ENCODE measurements at places on chromosomes 12 and 14.

- no peak for DNase-seq
These were observed 113.9 kb downstream of the AEBP2 start for GRCh38 chr12:19553175-19553574.

DNA sequence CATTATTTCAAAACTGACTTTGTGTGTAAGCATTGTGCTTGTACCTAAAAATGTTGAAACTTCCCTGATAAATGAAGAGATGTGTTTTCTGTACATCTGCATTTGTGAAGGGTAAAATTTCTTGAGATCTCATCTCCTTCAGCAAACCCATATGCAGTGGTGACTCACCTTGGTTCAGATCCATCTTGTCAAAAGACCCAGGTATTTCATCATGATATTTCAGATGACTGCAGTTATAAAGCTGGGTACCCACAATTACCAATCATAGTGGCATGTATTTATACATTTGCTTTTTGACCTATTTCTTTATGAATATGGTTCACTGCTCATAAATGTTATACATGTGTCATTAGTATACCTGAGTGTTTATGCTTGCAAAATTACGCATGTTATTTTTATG lies 1213.6 kb downstream of the GALC start:
- no peak for DNase-seq

GRCh38 chr14:27605282-27605681 lies 1007.4 kb upstream of the NOVA1 start:
- no peak for DNase-seq

GRCh38 chr14:61930101-61930857 lies 168.1 kb downstream of the SNAPC1 start:
- no peak for DNase-seq

DNA sequence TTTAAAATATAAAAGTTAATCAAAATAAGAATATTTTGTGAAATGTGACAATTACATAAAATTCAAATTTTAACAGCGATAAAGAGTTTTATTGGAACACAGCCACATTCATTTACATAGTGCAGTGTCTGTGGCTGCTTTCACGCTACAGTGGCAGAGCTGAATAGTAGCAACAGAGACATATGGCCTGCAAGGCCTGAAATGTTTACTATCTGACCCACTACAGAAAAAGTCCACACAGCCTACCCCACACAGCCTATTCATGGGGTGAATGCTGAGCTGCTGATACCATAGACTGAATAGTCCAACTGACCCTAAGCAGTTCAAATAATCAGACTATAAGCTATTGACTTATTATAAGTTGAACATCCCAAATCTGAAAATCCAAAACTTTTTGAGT lies 13.2 kb downstream of the GNS start:
- no peak for DNase-seq

GRCh38 chr14:74085828-74086227 lies 1.1 kb downstream of the LIN52 start:
- DNase-seq, result no peak

GRCh38 chr12:57896434-57897201 lies 44.7 kb upstream of the ATP23 start:
- DNase-seq, result no peak

- no peak for DNase-seq
These were observed 904 bp upstream of the FAM177A1 start for GRCh38 chr14:35044939-35045797.

DNA sequence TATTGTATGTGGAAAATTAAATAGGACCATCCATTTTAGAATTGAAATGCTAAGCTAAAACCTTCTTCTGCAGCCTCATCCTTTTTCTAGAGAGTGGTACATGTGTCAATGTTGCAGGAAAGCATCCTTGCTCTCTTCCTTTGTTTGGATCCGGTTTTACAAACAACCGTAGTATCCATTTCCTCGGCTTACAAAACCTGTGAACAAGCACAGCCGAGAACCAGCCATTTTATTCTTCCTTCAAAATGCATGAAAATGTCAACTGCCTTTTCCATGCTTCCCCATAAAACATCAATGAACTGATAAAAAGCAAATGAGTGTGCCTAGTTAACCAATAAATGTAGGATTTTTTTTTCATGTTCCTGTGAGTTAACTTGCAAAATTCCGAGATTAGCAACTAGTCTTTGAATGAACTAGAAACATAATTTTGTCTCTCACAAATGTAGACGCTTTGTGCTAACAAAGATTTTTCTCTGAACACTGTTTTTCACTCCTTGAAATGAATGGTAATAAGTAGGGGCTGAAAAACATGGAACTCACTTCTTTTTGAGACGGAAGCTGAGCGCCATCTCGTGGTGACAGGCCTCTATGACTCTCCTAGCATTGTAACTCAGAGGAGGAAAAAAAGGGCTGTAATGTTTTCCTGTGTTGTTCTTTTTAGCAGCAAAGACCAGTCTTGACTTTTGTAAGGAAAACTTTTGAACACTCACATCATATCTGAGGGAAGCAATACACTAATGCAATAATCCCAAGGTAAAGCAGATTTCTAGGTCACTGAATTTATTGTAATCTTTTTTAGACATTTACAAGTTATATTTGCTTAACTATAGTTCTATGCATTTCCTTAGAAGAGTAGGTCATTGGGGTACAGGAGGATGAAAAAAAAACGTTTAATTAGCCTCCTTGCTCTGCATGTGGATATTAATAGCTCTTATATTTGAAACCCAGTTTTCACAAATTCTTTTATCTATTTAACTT lies 157.4 kb upstream of the FOXG1 start:
- DNase-seq, result no peak

GRCh38 chr12:124736115-124737039 lies 127.3 kb downstream of the SCARB1 start:
- DNase-seq, result no peak

DNA sequence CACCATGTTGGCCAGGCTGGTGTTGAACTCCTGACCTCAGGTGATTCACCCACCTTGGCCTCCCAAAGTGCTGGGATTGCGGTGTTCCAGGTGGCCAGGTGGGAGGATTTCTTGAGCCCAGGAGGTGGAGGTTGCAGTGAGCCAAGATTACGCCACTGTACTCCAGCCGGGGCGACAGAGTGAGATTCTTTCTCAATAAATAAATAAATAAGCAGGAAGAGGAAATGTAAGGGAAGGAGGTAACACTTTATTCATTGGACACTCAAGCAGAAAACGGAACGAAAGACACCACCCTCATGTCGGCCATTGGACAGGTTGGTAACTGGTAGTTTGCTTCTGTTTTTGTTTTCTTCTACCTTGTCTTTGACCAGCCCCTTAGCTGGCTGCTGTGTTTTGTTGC lies 13.0 kb upstream of the NFATC4 start:
- no peak for DNase-seq

- DNase-seq, result no peak
These were observed 379.1 kb downstream of the NELL2 start for GRCh38 chr12:44497044-44497443.

DNA sequence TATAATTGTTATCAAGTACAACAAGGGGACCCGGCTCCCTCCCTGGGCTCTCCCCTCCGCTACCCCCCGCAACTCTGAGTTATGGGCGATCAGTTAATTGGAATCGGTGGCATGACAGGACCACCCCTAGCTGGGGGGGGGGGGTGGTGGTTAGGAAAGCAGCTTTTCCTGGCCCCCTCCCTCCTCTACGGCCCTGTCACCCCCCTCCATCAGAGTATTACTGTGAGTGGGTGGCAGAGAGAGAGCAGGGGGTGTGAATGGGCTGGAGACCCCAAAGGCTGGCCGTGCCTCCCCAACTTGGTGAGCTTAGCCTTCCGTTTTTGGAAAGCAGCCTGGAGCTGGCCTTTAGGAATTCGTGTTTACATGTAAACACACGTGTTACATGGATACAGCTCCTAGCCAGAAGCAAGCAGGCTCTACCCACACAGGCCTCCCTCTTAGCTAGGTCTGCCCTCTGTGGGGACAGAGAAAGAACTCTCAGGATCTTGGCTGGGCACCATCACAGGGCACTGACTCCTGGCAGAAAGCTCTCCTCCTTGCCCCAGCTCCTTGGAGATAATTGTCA lies 1.1 kb upstream of the HOXC4 start:
- DNase-seq, result no peak

GRCh38 chr12:47819896-47820630 lies at the start of gene HDAC7:
HDAC7 (minus strand) TSS chr12:47819903; CDS start chr12:47819785, 118 bp downstream.
- no peak for DNase-seq

DNA sequence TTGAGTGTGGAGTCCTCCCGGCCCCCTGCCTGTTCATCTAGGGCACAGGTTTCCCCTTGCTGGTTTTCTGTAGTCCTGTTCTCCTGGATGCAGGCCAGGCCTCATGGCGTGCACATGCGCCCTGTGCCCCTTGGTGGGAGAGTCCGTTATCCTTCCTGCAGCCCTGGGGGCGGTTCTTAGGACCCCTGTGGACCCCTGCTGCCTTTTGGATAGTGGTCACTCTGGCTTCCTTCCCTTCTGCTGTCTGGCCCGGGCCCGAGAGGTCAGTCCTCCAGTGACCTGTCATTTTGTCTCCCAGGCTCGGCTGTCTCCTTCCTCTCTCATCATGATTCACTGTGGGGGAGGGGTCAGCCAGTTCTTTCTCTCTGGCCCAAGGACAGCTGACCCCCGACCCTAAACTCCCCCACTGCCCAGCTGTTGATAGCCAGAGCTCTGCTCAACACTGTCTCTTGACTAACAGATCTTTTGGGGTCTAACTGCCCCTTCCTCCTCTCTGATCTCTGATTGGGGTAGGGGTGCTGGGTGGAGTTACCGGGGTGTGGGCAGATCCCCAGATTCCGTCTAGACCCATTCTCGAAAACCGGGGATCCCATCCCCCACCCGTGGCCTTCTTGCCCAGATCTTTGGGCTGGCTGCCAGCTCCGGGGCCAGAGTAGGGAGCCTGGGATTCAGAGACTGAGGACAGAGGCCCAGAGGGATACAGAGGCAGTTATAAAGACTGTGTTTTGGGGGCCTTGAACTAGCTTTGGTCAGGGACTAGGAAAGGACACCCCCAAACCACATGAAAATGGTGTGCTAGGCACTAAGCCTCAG lies 7.0 kb downstream of the CCND2 start:
- DNase-seq, result no peak

DNA sequence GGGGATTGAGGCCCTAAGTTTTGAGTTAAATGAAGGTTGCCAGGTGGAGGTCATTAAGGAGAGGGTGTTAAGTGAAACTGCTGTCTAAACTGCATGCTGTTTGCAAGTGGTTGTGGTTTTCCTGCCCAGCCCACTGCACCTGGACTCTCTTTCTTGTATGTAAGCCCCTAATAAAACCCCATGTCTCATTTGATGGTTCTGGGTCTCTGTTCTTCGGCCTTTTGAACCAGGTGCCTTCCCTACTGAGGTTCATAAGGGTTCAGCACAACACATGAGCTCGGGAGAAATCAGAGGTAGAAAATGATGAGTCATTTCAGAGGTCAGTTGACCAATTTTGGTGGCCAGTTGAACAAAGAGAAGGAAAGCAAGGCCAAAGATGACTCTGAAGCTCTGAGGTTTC lies 382.5 kb downstream of the RPS29 start:
- DNase-seq, result no peak

DNA sequence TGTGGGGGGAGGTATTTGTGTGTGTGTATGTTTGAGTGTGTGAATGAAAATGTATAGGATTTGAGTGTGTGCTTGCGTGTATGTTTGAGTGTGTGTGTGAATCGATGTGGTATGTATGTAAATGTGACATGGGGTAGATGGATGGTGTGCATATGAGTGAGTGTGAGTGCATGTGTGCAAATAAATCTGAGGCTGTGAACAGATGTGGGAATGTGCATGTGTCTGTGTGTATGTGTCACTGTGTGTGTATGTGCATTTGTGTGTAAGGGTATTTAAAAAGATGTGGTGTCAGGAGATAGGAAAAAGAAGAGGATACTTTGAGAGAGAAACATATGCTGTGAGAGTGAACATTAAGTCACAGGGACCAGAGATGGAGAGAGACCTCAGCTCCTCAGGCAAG lies 539.6 kb downstream of the MED13L start:
- no peak for DNase-seq

GRCh38 chr14:32087173-32087861 lies 10.2 kb downstream of the ARHGAP5 start:
- no peak for DNase-seq

DNA sequence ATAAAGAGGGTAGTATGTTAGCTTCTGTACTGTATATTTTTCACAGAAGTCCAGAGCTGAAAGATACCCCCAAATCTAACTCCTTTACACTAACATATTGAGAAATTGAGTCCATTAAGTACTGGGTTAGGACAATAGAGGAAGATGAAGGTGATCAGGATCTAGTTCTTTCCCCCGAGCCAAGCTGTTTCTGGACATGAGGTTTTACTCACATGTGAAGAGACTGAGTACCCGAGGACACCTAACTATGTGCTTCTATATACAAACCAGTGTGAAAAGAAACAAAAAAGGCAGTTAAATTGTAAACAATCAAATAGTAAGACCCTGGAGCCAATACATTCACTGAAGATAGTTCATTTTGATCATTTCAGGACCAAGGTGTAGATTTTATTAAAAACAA lies 3.8 kb upstream of the TRHDE start:
- no peak for DNase-seq

DNA sequence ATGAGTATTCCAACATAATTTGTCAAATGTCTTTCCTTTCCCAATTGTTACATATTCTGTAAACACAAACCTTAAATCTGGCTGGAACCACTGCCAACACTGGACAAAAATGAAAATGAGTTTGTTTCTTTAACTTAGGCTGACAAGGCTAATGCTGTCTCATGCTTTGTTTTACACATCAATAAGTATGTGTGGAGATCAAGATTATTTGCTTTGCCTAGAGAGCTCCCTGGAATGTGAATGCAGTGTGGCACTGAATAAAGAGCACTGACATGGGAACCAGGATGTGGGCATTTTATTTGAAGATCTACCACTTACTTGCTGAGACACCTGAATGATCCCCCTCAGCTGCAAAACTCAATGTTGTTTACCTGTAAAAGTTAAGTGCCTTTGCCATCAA lies 61.7 kb downstream of the RALGAPA1 start:
- no peak for DNase-seq

- DNase-seq, result no peak
These were observed 215.6 kb upstream of the USP15 start for GRCh38 chr12:62044450-62045135.

DNA sequence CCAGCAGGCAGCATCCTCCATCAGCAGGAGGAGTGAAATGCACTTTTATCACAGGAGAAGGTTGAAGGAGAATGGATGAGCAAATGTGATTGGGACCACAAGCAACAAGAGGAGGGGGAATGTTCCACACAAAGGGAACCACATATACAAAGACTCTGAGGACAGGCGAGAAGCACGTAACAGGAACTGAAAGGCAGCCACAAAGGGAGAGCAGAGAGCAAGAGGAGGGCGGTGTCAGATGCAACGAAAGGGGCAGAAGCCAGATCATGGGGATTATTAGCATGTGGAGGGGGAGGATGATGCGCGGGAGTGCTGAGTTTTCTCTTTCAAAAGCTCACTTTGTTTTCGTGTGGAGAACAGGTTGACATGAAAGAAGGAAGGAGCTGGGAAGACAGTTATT lies 241.1 kb downstream of the SPTSSA start:
- DNase-seq, result no peak

- no peak for DNase-seq
These were observed at the start of gene C14orf39 for GRCh38 chr14:60485598-60486251. C14orf39 (minus strand) TSS chr14:60486063; CDS start chr14:60485078, 985 bp downstream.

DNA sequence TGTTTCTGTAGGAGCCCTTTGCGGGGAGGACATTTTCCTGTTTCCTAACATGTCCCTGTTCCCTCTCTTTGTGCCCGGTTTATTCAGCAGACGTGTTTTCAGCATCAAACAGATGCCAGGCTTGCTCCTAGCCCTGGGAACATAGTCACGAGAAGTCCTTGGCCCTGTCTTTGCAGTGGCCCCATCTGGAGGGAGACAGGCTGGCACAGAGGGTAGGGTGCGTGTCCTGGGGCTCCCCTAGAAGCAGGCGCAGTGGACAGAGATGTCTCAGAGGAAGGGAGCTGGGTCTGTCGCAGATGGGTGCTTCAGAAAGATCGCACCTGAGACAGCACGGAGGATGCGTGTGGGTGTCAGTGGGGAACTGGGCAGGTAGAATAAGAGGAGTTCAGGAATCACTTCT lies 75.0 kb upstream of the DYNC1H1 start:
- no peak for DNase-seq

Measured in stimulated activated CD8-positive, alpha-beta memory T cell treated with anti-CD3 and anti-CD28 coated beads, Interleukin-15, amount 100 ng/mL, for 24 hours (primary cell).